Naive thymus-derived CD8-positive, alpha-beta T cell (primary cell): ENCODE measurements at places on chromosomes 12 and 14.
A peak's percentile ranks its signal among the peaks of the same experiment; 100 is the strongest.

GRCh38 chr12:27277846-27278260, 33.8 kb downstream of the STK38L start:
- no peak overlapping the region for H3K4me3 ChIP-seq
- H3K27ac ChIP-seq, result no peak overlapping the region
- no peaks in the 10 kb centered on the region for H3K27me3 ChIP-seq
- no peak for DNase-seq
- peaks cover 5% of the 10 kb centered on the region for H3K36me3 ChIP-seq

GRCh38 chr14:21352587-21352986, 31.2 kb downstream of the SUPT16H start:
- peaks cover 71% of the 10 kb centered on the region for H3K36me3 ChIP-seq
- DNase-seq, result no peak
- H3K4me3 ChIP-seq, result no peak overlapping the region
- H3K27ac ChIP-seq, result peak overlapping the region; percentile 53
- no peaks in the 10 kb centered on the region for H3K4me1 ChIP-seq

GRCh38 chr14:106129274-106129673, 602.9 kb downstream of the TMEM121 start:
- H3K4me3 ChIP-seq, result no peak overlapping the region
- peak overlapping the region; percentile 77 for H3K27ac ChIP-seq
- no peak for DNase-seq
- H3K4me1 ChIP-seq, result peaks cover 22% of the 10 kb centered on the region
- no peaks in the 10 kb centered on the region for H3K27me3 ChIP-seq
- no peaks in the 10 kb centered on the region for H3K36me3 ChIP-seq

GRCh38 chr14:100890061-100890850, 13.3 kb downstream of the RTL1 start:
- DNase-seq, result no peak
- H3K4me1 ChIP-seq, result no peaks in the 10 kb centered on the region
- H3K27ac ChIP-seq, result no peak overlapping the region
- no peaks in the 10 kb centered on the region for H3K36me3 ChIP-seq

DNA sequence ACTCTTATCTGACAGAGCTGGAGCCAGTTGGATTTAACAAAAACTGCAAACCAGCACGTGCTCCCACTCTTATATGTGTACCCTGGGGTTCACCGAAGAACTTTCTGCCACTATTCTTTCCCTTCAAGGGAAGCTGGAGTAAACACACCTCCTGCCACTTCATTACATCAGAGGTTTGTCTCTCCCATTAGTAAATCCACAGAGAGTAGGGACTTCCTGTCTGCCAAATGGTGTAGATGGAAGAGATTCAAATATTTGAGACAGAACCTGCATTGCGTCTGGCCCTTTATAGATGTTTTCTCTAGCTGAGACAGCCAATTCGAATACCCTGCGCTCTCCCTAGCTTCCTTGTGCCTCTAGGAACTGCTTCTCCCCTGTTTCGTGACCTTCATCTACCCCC, 29.1 kb upstream of the AEBP2 start:
- DNase-seq, result no peak
- peaks cover 2% of the 10 kb centered on the region for H3K4me1 ChIP-seq
- no peaks in the 10 kb centered on the region for H3K36me3 ChIP-seq
- no peak overlapping the region for H3K4me3 ChIP-seq
- H3K27me3 ChIP-seq, result no peaks in the 10 kb centered on the region
- H3K27ac ChIP-seq, result no peak overlapping the region
